ENCODE measurements at places on chromosomes 5 and 9.

DNA sequence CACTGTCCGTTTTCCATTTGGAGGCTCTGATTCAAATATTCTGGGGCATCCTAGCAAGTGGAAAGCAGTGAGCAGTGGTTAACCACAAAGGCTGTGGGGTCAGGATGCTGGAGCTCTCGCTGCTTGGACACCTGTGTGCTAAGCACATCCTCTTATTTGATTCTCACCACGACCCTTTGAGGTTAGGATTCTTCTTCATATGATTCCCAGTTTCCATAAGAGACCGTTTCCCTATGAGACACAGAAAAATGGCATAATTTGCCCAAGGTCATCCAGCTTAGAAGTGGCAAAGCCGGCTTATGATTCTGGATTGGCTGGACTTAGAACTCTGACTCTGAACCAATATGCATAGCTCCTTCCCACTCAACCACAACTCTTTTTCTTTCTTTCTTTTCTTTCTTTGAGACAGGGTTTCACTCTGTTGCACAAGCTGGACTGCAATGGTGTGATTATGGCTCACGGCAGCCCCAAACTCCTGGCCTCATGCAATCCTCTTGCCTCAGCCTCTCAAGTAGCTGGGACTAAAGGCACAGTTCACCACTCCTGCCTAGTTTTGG, 207.7 kb downstream of the TTLL11 start:
- H3K4me3 ChIP-seq: peak overlapping the region; percentile 11
- peaks cover 70% of the 10 kb centered on the region for H3K4me1 ChIP-seq
- H3K27me3 ChIP-seq: no peaks in the 10 kb centered on the region
- H3K27ac ChIP-seq: no peak overlapping the region

DNA sequence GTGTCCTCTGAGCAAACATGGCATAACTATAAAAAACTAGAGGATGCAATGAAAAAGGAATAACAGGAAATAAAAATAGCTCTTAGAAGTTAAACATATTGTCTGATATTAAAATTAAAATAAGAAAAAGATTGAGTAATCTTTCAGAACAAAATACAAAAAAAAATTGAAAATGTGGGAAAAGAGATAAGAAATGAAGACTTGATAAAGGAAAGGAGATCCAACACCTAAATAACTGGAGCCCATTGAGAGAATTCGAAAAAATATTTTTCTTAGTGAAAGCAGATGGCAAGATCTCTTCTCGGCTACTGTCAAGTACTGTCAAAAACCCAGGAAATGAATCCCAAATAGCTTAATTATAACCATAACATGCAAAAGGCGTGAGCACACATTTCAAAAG, 24.9 kb downstream of the LIFR start:
- H3K36me3 ChIP-seq: no peaks in the 10 kb centered on the region
- DNase-seq: no peak
- no peaks in the 10 kb centered on the region for H3K27me3 ChIP-seq
- no peak overlapping the region for H3K27ac ChIP-seq

DNA sequence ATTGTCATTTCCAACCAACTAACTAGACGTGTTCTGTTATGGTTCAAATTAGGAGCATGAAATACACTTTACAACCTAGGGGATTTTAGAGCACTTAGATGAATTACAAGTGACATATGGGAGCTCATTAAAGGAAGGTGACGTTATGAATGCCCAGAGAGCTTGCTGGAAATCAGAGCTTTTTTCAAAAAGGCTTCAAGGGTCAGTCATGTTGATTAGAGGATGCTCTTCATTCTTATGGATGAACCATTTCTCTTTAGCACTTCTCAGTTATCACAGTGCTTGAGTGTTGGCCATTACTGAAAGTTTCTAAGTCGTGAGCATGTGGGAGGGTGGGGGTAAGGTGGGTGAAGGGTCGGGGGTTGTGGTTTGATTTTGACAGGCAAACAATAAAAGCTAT, 1245.5 kb upstream of the DMAC1 start:
- H3K36me3 ChIP-seq: no peaks in the 10 kb centered on the region
- DNase-seq: no peak
- H3K4me1 ChIP-seq: no peaks in the 10 kb centered on the region
- peaks cover 5% of the 10 kb centered on the region for H3K27me3 ChIP-seq
- H3K27ac ChIP-seq: no peak overlapping the region

DNA sequence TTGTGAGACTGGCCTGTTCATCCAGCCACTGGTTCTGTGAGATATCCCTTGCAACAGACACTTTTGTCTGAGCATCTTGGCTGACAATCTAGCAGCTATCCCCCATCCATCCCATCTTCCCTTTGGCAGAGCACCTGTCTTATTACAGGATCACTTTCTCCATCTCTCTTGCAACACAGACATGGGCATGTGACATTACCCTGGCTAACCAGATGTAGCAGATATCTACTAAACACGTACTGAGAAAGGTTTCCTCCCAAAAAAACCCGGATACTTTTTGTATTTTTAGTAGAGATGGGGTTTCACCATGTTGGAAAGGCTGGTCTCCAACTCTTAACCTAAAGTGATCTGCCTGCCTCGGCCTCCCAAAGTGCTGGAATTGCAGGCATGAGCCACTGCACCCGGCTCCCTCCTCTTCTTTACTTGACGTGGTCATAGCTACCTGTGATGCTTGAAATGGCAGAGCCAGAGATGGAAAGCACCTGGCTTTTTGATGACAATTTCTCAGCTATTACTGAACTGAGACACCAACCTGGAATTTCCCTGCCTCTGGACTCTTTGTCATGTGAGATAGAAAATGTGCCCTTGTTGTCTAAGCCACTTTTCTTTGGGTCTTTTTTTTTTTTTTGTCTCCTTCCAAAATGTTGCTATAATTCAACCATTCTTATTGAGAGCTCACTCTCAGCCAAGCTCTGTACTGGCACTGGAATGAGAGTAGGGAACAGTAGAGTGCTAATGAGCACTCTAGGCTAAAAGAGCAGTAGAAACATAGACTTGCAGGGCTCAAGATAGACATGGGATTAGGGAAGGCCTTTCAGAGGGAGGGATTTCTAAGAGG, 32.6 kb downstream of the FNBP1 start:
- peaks cover 6% of the 10 kb centered on the region for H3K36me3 ChIP-seq
- no peak for DNase-seq

Measured in osteocyte (in vitro differentiated cells).